ENCODE measurements at places on chromosomes 1 and 21.

DNA sequence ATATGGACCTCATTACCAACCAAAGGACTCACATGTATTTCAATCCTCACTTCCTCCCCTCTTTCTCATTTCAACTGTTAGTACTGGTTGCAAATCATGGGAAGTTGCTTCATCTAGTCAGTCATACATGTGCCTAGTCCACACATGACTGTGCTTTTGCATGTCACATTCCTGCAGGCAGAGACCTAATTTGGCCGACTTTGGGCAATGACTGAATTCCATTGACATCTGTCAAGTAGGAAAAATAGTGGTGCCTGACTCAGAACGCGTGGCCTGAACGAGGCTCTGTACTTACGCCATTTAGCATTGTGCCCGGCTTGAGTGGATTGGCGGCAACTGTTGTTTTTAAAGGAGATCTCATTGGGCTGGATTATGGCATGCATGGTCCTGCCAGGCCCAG is 18.0 kb downstream of the PTPRU start:
- DNase-seq = no peak

- no peak for DNase-seq
These were observed 11.5 kb downstream of the MCOLN2 start for GRCh38 chr1:84985365-84985764.

DNA sequence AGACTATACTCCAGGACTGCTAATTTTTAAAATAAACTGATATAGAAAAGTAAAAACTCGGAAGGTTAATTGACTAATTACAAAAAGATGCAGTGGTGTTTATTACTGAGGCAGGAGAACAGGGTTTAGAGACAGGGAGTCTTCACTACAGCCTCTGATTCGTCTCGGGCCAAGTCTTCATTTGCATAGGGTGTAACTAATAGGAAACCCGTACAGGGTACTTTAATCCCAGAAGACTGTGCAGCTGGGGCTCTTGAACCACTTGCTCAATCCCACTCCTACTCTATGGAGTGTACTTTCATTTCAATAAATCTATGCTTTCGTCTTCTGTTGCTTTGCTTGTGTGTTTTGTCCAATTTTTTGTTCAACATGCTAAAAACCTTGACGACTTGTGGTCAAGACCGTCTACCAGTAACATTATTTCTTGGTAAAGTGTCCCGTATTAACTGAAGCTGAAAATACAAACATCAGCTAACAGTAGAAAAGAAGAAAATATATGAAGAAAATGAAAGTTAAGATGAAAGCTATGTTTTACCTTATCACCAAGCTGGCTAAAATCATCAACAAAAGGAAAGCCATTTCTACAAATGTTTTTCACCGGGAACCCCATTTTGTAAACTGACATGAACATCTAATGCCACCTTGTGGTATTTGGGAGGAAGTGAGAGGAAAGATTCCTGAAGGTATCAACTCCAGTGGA is 8.0 kb downstream of the SDHB start:
- DNase-seq = peak; percentile 57

DNA sequence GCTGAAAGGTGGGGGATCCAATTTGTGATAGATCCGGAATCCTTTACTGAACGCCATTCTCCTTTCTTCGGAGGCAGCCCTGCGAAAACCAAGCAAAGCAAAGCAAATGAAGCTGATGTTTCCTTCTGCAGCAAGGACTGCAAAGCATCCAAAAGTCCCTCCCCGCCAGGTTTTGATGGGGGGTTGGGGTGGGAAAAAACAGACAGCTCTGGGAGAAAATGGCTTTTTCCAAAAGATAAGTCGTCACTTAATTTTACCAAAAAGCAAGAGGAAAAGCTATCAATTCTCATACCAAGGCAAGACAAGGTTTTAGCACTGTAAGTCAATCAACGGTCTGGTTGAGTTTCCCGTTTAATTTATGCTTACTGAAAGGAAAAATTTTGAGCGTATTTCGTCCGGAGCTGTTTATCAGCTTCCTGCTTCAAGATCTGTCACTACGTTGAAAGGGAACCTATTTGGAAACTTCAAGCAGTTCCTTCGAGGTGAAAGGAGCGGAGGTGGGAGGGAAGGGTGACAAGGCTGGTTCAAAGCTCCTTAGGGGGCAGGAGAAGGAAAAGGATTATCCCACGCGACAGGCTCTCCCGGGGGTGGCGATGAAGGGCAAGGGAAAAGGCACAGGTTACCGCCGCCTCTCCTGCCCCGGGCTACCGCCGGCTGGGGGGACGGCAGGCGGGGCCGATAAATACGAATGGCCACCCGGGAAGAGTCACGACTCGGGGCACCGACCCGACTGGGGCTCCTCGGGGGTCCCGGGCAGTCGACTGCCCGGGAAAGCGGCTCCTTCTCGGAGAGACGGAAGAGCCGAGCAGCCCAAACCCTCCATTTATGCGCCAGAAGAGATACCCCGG is 750 bp downstream of the SYNJ1 start:
- no peak for DNase-seq

DNA sequence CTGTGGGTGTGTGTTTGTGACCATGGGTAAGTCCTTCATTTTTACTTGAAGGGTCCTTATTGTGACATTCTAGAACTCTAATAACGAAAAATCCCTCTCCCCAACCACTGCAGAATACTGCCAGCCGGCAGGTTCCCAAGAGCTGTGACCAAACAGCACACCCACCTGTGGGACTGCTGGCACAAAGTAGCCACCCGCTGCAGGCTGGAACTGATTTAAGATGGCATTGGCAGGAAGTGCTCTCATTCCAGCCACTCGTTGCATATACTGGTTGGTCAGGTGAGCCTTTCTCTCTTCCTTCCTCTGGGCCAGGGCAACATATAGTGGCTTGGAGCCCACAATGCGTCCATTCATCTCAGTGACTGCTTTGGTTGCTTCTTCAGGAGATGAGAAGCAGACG is 11.6 kb downstream of the PABPC4 start:
- DNase-seq = no peak

DNA sequence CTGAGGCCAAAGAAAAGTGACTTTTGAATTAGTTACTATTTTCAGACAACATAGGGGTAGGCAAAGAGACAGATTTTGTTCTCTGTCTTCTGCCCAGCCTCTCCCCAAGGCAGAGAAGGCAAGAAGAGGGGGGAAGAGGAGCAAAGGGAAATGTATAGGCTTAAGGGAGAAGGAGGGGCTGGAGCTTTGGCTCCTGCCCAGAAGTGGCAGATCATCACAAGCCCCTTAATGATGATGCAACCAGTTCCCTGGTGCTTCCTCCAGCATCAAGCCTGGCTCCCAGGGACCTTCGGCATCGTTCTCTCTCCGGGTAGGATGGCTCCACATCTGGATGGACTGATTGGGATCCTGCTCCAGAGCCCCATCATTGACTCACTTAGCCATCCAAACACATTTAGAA is 112.8 kb downstream of the KCND3 start:
- no peak for DNase-seq

GRCh38 chr1:240772131-240772530 is 160.2 kb upstream of the GREM2 start:
- DNase-seq = no peak

Measured in retina (tissue), 1 donor.